Left ventricle myocardium superior (tissue), 1 donor: ENCODE measurements at places on chromosomes 16 and 17. TPM values are rescaled to one million over a fixed set of nuclear protein-coding genes. Genes with fewer than 3 reads are reported as not detected.

DNA sequence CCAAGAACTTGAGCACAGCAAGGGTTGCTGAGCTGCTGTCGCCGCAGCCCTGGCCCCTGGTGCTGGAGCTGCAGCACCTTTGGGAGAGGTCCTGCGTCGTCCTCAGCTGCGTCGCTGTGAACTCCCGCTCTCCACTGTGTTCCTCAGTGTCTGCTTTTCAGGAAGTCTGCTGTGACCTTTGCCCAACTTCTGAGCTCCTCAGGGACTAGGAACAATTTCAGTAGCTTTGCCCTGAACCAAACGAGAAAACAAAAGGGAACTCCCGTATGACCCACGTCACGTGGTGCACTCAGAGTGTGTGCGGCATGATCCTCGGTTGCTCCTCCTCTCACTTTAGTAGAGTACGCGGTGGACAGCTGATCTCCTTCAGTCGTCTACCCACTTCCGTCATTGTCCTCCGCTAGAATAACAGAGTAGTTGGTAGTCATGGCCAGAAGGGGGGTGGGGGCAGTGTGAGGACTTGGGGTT is 44.2 kb downstream of the WDR45B start:
- peak; percentile 66 for DNase-seq

The GCGR gene
- total RNA-seq, result not detected

The SHISA6 gene
- total RNA-seq, result 0.59 TPM

The CCL16 gene
- total RNA-seq, result not detected

- no peak for DNase-seq
These were observed 3.5 kb upstream of the FTSJ3 start for GRCh38 chr17:63830904-63831491.

The KCNH6 gene
- total RNA-seq, result not detected

DNA sequence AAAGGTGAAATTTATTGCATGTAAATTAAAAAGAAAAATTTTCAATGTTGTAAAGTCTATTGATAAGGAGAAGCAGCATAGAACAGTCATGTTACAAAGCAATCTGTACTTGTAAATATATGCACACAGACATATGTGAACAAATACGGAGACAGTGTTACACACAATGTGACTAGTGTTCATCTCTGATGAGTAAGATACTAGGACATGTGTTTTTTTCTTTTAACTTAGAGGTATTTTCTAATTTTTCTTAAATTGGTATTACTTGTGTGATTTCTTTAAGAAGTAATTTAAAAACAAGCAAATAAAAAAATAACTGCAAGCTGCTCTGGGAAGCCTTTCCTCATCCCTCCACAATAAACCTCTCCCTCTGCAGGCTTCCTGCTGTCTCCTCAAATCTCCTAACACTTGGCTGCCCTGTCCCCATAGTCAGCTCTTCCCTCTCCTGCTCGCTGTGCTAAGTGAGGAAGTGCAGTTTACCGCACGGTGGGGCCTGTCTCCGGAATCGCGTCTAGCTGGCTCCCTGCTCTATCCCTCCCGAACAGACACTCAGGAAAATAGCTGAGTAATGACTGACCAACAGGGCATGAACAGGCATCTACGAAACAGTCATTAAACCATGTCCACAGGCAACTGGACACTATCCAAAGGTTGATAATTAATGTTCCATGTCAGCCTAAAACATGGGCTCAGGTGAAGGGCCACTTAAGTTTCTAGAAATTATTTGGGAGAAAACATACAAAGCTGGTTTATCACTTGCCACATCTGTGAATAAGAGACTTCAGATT is 35.9 kb downstream of the CMTM4 start:
- peak; percentile 71 for DNase-seq

The HAP1 gene
- not detected for total RNA-seq

DNA sequence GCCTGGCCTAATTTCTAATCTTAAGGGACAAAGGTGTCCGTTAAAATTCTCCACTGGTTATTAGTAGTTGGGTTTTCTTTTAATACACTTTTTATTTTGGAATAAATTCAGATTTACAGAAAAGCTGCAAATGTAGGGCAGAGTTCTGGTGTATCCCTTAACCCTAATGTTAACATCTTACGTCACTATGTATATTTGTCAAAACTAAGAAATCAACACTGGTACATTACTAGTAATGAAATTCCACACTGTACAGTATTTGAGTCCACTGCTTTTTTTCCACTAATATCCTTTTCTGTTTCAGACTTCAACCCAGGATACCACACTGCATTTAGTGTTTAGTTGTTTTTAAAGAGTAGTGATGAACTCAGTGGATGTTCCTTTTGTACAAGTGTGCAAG is 18.7 kb upstream of the KPNA2 start:
- DNase-seq, result no peak

DNA sequence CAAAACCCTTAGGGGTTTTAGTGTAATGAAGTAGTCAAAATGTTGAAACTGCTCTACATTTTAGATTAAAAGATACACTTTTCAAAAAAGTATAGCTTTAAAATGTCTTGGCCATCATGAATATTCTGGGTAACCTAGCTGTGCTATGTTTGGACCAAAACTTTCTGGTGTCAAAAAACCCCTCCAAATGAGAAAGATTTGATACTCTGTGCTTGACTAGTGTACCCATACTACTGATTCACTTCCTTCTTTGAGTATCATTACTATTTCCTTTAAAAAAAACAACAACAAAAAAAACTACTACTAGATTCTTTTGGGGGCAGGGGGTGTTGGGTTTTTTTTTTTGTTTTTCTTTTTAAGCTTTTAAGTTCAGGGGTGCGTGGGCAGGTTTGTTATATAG is 37.3 kb downstream of the PTRH2 start:
- DNase-seq, result no peak

GRCh38 chr17:17682293-17682736 is 1.1 kb downstream of the RAI1 start:
- peak; percentile 76 for DNase-seq

- DNase-seq, result no peak
These were observed 743 bp downstream of the ZNF624 start for GRCh38 chr17:16652847-16653366.
